ENCODE measurements at places on chromosomes 11 and 22. TPM values are rescaled to one million over a fixed set of nuclear protein-coding genes. Genes with fewer than 3 reads are reported as not detected.

AASDHPPT gene
- 20.0 TPM for polyA plus RNA-seq

NXPE4 gene
- not detected for polyA plus RNA-seq

DNA sequence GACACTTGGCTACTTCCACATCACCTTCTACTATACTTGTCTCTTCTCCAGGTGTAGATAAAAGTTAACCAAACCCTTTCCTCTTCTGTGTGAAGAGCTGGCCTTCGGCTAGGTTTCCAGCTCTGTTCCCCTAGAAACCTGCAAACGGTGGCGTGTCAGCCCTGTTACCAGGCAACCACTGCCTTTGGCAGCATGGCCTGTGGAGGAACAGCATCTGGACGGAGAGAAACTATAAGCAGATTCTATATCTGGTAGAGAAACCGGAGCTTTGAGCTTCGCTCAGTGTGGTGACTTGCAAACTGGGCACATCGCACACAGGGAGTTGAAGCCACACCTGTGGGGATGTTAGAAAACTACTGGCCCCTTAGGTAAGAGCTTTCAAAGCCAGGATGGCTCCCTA, 35.9 kb downstream of the ARAP1 start:
- no peak for DNase-seq
- no peak overlapping the region for H3K27ac ChIP-seq
- no peaks in the 10 kb centered on the region for H3K27me3 ChIP-seq

DNA sequence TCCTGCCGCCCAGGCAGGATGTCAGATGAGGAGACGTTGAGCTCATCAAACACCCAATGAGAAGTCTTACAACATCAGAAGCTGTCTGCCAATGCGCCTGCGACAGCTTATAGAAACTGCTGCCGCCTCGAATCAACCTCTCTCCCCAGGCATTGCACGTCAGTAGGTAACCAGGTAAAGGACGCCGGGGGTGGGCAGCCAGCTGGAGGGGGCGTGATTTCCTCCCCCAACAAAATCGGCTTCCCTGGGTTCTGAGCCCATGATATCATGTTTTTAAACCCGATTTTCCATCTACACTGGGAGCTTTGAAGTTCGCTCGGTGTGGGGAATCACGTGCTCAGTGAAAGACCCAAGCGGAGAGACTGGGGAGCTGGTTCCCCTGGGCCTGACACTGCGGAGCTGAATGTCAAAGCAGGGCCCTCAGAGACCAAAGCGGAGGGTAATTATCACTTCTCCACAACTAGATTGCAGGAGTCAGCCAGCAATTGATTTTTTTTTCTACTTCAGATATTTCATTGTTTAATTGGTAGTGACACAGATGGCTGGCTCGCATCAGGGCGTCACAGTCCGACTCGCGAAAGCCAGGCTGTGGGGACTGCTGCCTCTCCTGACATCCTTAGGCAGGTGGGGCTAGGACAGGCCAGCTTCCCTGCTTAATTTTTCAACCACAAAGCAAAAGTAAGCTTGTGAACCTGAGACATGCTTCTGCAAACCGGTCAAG, 15.4 kb downstream of the FAM83F start:
- H3K36me3 ChIP-seq = no peaks in the 10 kb centered on the region
- no peaks in the 10 kb centered on the region for H3K4me1 ChIP-seq
- no peak overlapping the region for H3K27ac ChIP-seq
- peaks cover 36% of the 10 kb centered on the region for H3K27me3 ChIP-seq

DNA sequence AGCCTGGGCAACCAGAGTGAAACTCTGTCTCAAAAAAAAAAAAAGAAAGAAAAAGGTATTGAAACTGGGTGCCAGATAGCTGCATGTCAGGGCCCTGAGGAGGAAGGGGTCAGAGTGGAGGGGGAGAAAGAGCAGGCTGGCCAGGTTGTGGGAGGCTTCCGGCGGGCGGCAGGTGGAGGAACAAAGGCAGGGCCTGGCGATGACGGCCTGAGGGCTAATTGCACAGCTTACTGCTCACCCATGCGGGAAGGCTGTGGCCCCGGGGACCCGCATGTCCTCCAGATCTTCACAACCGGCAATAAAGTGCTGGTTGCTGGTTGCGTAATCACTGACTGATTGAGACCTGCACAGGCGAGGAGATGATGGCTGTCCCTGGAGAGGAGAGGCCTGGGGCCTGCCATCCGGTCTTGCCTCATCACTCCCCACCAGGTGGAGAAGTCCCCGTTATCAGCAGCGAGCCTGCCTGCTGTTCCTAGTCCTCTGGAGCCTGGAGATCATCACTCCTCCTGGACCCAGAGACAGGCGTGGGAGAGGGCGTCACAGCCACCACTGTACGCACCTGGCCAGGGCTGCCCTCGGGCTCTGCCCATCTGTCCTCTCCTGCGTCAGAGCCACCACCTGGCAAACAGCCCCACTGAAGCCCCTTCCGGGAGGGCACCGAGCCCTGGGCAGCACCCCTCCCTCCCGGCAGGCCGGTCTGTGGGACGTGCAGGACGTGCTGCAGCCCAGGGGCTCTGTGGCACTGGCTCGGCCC, 18.7 kb downstream of the H19 start:
- no peaks in the 10 kb centered on the region for H3K4me1 ChIP-seq
- H3K36me3 ChIP-seq = no peaks in the 10 kb centered on the region
- no peaks in the 10 kb centered on the region for H3K27me3 ChIP-seq
- H3K27ac ChIP-seq = no peak overlapping the region
- H3K4me3 ChIP-seq = no peak overlapping the region

KRTAP5-9 gene
- 0.95 TPM for polyA plus RNA-seq

SEPTIN5 gene
- polyA plus RNA-seq = 0.06 TPM
